ENCODE measurements at places on chromosomes 13 and 19.

DNA sequence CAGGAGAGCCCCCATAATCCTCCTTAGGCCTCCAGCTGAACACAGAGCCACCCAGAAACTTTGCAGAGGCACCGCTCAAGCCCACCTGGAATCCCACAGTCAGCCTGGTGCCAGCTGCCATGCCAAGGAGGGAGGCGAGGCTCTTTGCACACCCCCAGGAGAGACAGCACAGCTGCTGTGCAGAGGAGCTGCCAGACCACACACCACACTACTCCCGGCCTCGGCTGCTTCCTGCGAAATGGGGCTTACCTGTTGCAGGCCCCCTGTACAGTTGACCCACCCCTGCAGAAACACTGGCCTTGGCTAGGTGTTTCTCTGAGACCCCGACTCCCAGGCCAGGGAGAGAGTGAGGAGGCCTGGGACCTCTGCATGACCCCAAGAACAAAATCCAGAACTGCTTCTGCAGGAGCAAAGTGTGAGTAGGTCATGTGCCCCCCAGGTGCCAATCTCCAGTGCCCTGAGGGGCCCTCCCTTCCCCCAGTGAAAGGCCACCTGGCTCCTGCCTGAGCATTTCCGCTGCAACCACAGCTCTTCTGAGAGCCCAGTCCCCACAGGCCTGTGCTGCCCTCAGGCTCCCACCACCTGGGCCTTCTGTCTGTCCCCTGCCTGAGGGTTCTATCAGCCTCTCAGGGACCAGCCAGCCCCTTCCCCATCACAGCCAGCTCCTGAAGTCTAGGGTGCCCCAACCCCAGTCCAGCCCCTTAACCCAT is 580.4 kb downstream of the UQCRFS1 start:
- no peak overlapping the region for H3K27ac ChIP-seq
- H3K36me3 ChIP-seq, result no peaks in the 10 kb centered on the region
- no peak overlapping the region for H3K4me3 ChIP-seq
- no peak for DNase-seq
- H3K4me1 ChIP-seq, result peaks cover 6% of the 10 kb centered on the region

- no peak overlapping the region for H3K4me3 ChIP-seq
- H3K27ac ChIP-seq, result no peak overlapping the region
- no peak for DNase-seq
- H3K27me3 ChIP-seq, result no peaks in the 10 kb centered on the region
- H3K4me1 ChIP-seq, result no peaks in the 10 kb centered on the region
- H3K36me3 ChIP-seq, result no peaks in the 10 kb centered on the region
Measured at GRCh38 chr19:7773841-7774240, 10.8 kb downstream of the CLEC4M start.

DNA sequence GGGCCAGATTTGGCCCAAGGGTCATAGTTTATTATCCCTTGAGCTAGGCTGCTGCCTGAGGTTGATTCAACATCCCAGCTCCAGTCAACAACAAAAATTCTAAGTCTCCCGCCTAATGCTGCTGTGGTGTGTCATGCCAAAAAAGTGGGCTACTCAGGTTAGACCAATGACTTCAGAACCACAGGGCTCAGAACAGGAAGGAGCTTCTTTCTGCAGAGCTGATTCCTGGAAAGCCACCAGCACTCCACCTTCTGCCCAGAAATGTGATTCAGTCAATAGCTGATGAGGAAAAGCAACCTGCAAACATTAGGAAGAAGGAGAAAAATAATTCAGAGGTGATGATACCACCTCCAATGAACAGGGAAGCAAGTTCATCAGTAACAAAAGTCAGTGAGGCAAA is 56.1 kb upstream of the SERPINE3 start:
- peaks cover 1% of the 10 kb centered on the region for H3K4me1 ChIP-seq
- DNase-seq, result no peak
- no peak overlapping the region for H3K27ac ChIP-seq
- no peak overlapping the region for H3K4me3 ChIP-seq
- peaks cover 13% of the 10 kb centered on the region for H3K36me3 ChIP-seq
- H3K27me3 ChIP-seq, result no peaks in the 10 kb centered on the region

DNA sequence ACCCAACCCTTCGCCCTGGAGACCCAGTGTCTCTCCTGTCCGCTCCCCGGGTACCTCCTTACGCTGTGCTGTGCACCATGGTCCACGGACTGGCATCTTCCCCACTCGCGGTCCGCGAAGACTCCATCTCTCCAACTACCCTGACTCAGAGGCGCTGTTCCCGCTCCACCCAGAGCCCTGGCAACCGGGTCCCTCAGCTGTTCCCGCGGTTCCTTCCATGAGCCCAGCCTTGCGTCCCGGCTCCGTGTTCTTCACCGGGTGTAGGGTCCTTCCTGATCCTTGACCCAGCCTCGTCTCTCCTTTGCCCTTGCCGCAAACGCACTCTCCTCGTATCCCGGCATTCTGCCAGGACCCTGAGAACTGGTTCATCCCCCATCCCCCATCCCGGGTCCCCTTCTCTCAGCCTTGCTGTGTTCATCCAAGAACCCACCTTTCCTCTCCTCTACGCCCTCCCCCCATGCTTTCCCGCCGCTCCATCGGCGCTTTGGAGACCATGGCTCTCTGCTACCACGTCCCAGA is 664 bp downstream of the ICAM5 start:
- H3K27me3 ChIP-seq, result peaks cover 59% of the 10 kb centered on the region
- no peak overlapping the region for H3K27ac ChIP-seq
- H3K4me3 ChIP-seq, result peak overlapping the region; percentile 27
- no peak for DNase-seq

- no peaks in the 10 kb centered on the region for H3K36me3 ChIP-seq
- DNase-seq, result no peak
- H3K4me1 ChIP-seq, result no peaks in the 10 kb centered on the region
- no peak overlapping the region for H3K27ac ChIP-seq
- H3K4me3 ChIP-seq, result no peak overlapping the region
- H3K27me3 ChIP-seq, result no peaks in the 10 kb centered on the region
Measured at GRCh38 chr13:27504128-27504867, 53.9 kb upstream of the MTIF3 start.

DNA sequence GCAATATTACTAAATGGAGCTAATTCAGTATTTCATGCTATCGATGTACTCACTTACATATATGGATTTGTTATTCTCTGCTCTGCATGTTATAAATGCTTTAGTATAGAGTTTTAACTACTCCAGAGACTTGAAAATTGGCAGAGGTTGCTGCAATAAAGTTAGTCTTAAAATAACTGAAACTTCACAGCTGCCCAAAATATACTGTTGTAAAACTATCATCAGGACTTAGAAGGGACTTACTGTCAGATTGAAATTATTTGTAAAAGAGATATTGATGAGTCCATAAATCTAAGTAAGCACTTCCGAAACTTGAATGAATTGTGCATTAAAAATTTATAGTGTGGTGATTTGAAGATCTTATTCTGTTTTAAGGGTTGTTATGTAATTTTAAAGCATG is 1178.2 kb upstream of the PCDH20 start:
- H3K27me3 ChIP-seq, result no peaks in the 10 kb centered on the region
- no peak overlapping the region for H3K27ac ChIP-seq

DNA sequence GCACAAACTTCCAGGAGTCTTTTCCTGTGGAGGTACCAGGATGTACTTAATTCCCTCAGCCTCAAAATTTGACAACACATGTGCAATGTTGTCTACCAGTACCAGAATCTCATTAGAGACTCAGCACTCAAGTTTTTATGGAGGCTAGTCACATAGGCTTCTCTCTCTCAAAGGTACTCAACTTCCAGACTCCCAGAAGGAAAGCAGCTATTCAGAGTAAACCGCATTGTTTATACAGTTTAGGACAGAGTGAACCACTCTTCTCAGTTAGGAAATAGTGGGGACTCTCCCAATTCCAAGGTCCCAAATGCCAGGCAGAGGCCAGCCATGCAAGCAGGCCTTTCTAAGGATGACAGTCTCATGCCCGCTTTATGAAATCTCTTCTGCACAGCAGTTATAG is 8.5 kb upstream of the C1QTNF9B start:
- no peak for DNase-seq
- H3K27me3 ChIP-seq, result no peaks in the 10 kb centered on the region
- H3K4me1 ChIP-seq, result 0 out of 2 replicates have a peak, but pooled peaks cover 2% of the 10 kb centered on the region
- H3K36me3 ChIP-seq, result no peaks in the 10 kb centered on the region
- H3K4me3 ChIP-seq, result no peak overlapping the region
- no peak overlapping the region for H3K27ac ChIP-seq

DNA sequence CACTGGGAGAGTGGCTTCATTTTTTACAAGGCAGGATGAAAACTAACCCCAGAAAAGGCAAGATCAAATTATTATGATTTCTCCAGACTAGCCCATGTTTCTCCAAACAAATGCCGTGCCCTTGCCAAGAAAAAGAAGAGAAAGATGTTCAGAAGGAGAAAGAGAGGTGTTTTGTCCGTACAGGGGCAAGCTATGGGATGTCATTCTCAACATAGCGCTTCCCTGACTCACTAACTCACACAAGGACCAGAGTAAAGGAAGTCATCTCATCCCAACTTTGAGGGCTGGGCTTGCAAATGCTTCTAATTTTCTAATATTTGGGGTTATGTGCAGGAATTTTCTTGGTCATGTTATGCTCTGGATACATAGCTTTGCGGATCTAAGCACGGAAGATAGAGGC is 224.2 kb upstream of the MAB21L1 start:
- no peaks in the 10 kb centered on the region for H3K36me3 ChIP-seq
- no peak for DNase-seq
- H3K4me3 ChIP-seq, result no peak overlapping the region
- no peak overlapping the region for H3K27ac ChIP-seq
- H3K4me1 ChIP-seq, result peaks cover 4% of the 10 kb centered on the region

- DNase-seq, result peak; percentile 70
- H3K4me1 ChIP-seq, result no peaks in the 10 kb centered on the region
- peaks cover 13% of the 10 kb centered on the region for H3K36me3 ChIP-seq
- peak within 1 kb of the TSS; percentile 66 for H3K4me3 ChIP-seq
Measured at GRCh38 chr19:8307965-8308866, at the start of gene CD320. TSS of gene CD320 (minus strand) at chr19:8308358. CDS start at chr19:8308290, 68 bp downstream.

GRCh38 chr19:45136507-45137178 is 24.1 kb downstream of the NKPD1 start:
- H3K36me3 ChIP-seq, result peaks cover 1% of the 10 kb centered on the region
- H3K4me3 ChIP-seq, result no peak overlapping the region
- no peaks in the 10 kb centered on the region for H3K27me3 ChIP-seq

- no peak for DNase-seq
- H3K27me3 ChIP-seq, result no peaks in the 10 kb centered on the region
- peaks cover 2% of the 10 kb centered on the region for H3K4me1 ChIP-seq
- no peak within 1 kb of the TSS for H3K27ac ChIP-seq
Measured at GRCh38 chr19:17794731-17795494, at the start of gene B3GNT3. TSS of gene B3GNT3 (plus strand) at chr19:17795138. CDS start at chr19:17807808, 12,670 bp downstream.

- H3K36me3 ChIP-seq, result no peaks in the 10 kb centered on the region
- no peak overlapping the region for H3K27ac ChIP-seq
- DNase-seq, result no peak
- no peaks in the 10 kb centered on the region for H3K4me1 ChIP-seq
Measured at GRCh38 chr19:23698711-23699520, 11.9 kb upstream of the ZNF675 start.

DNA sequence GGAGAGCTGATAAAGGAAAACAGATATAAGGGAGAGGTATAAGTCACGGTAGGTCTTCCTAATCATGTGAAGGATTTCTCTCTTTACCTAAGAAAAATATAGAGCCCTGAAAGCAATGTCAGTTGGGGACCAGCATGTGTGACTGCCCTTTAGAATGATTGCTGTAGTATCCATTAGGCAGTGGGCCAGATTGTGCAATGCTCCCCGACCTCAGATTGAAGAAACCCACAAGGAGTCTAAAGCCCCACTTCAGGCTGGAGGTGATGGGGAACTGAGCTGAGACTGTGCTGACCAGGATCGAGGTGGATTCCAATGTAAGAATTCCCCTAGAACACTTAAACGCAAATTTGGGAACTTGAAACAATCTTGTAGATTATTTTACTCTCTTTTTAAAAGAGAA is 614.4 kb downstream of the LIG4 start:
- H3K27me3 ChIP-seq, result no peaks in the 10 kb centered on the region
- H3K36me3 ChIP-seq, result no peaks in the 10 kb centered on the region
- no peak overlapping the region for H3K4me3 ChIP-seq
- DNase-seq, result no peak

DNA sequence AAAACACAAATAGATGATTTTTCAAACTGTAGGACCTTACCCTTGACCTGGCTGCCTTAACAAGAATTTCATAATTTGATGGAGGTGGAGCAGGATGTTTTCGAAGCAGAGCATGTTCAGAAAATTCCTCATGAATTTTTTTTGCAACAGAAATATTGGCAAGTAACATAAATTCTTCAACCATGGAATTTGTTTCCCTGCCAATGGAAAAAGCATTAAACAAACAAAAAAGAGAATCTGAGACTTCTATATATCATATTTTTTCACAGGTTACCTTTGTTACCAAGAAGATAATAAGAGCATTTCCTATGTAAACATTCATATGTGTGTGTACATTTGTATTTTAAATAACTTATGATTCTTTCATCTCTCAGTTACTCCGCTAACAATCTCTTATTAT is 18.3 kb downstream of the DIS3 start:
- H3K4me1 ChIP-seq, result no peaks in the 10 kb centered on the region
- H3K27me3 ChIP-seq, result no peaks in the 10 kb centered on the region
- peaks cover 19% of the 10 kb centered on the region for H3K36me3 ChIP-seq
- no peak for DNase-seq

DNA sequence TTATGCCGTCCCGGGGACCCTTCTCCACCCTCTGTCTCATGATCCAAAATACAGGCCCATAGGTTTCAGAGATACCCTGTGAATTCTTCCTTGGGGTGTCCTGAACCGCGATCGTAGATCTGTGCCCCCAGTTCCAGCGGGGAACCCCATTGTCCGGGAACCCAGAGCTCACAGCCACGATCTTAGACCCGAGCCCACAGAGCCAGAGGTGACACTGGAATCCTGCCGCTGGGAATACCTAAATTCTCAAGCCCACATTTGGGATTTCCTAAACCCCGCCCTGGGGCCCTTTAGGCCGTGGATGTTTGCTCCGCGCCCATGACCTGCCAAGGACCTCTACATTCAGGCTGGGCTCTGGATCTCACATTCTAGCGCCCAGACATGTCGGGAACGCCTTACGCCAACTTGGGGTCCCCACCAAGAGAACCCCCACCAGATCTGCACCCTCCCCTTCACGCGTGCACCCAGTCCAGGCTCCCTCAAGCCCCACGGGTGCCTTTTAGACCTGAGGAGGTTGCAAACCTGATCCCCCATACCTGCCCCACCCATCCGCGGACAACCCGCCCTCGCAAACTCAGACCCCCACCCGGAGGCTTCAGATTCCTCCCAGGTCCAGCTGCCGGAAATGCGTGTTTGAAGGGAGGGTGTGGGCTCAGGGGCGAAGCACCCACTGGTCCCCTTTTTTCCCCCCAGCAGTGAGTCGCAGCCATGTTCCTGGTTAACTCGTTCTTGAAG is 605 bp downstream of the CAPNS1 start:
- no peaks in the 10 kb centered on the region for H3K27me3 ChIP-seq
- H3K36me3 ChIP-seq, result peaks cover 6% of the 10 kb centered on the region
- H3K27ac ChIP-seq, result no peak overlapping the region
- no peak for DNase-seq
- H3K4me1 ChIP-seq, result no peaks in the 10 kb centered on the region

- no peaks in the 10 kb centered on the region for H3K27me3 ChIP-seq
- H3K27ac ChIP-seq, result no peak overlapping the region
- no peaks in the 10 kb centered on the region for H3K4me1 ChIP-seq
- DNase-seq, result no peak
- no peaks in the 10 kb centered on the region for H3K36me3 ChIP-seq
Measured at GRCh38 chr13:42049454-42049813, 986 bp downstream of the DGKH start.

All from iPS DF 6.9 (cell line).